Right hindlimb (tissue), 1 donor: ENCODE measurements at places on chromosomes 13 and 19.
A peak's percentile ranks its signal among the peaks of the same experiment; 100 is the strongest.

DNA sequence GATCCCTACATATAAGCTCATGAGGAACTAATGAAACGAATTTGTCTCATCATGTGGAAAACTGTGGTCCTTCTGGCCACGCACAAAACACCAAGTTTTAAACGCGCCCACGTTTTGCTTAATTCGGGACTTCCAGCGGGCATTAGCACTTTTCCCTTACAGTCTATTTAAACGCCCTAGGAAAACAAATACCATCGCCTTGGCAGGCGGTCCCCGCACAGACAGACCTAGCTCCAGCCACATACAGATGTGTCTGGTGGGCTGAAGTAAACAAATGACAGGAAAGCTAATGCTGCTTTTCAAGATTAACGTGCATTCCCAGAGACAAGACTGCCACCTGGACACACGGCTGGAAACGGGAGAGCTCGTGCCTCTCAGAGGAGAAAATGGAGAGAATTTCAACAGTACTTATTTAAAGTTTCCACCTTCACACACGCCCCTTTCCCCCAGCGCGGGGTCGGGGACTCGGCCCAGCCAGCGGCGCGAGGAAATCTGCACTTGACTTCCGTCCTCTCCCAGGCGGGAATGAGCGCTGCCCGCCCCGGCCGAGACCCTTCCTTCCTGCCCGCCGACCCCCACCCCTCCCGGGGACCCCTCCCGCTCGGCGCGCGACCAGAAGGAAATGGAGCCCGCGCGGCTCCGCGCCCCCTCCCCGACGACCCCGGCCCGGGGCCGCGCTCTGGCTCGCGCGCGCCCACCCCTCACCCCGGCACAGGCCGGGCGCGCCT, 931 bp downstream of the USP12 start:
- peak; percentile 75 for DNase-seq

DNA sequence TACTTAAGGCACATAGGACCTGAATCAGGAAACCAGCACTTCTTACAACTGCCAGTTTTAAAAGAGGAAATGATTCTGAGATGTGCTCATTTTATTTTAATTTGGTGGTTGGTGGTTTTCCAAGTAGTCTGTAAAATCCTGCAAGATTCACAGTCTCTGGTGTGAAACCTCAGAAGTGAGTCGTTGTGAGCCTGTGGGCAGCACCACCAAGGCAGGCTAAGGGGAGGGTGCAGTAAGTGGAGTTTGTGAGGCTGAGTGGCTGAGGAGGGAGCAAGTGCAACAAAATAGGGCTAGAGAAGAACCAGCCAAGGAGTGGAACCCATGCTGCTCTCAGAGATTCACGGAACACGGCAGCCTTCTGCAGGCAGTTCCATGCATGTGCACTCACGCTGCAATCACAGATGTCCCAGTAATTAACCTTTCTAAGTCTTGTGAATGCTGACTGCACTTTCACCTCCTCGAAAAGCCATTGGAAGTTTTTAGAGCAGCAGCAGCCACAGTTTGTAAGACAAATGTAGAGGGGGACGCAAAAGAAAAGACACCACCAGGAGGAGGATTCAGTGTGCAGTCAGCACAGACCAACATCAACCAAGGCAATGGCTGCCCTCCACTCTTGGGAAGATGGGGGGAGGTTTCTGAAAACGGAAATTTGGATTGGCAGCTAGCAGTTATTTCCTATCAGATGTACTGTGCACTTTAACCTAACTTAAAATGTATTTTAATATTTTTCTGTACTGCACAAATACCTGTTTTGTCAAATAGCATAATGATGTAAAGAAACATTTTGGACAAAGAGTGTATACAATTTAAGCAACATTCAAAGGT, 44.9 kb downstream of the ESD start:
- no peak for DNase-seq

- DNase-seq: peak; percentile 77
Observed at GRCh38 chr19:31350693-31351055, 1.4 kb upstream of the TSHZ3 start.

GRCh38 chr13:109569958-109570711, 216.2 kb downstream of the IRS2 start:
- DNase-seq: no peak

DNA sequence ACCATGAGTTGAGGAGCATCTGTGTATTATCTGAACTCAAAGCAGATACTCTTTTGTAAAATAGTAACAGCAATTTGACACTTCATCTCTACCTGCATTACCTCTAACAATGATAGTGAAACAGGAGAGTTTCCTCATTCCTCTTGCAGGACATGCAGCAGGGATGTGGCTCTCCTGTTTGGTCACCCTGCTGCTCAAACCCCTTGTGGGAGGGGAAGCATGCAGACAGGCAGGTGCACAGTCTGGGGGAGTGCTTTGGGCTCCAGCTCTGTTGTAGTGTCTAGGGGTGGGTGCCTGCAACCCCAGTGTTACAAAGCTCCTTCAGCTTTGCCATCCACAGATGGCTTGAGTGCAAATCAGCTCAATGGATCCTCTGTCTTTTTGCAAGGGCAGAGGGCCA, 827.6 kb downstream of the DACH1 start:
- no peak for DNase-seq

GRCh38 chr13:97352815-97353214, 81.2 kb upstream of the RAP2A start:
- DNase-seq: no peak
